Amniotic epithelial cell (primary cell): ENCODE measurements at places on chromosomes 1 and 21.
A peak's percentile ranks its signal among the peaks of the same experiment; 100 is the strongest.

DNA sequence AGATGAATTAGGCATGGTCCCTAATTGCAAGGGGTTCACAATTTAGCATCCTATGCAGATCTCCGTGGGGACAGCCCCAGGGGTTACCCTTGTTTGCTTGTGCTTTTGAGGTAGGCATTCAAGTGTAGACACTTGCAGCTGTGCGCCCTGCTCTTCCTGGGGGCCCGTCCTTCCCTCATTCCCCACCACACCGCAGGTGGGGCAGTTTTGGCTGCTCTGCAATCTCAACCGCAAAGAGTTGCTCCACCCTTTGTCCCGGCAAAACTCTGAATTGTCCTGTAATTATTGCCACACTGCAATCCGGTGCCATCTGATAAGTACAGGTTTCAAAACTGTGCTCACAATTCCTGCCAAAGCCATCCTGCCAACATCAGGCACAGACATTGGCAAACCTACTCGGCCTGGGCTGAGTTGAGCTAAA is 65.4 kb upstream of the LYST start:
- DNase-seq = no peak

DNA sequence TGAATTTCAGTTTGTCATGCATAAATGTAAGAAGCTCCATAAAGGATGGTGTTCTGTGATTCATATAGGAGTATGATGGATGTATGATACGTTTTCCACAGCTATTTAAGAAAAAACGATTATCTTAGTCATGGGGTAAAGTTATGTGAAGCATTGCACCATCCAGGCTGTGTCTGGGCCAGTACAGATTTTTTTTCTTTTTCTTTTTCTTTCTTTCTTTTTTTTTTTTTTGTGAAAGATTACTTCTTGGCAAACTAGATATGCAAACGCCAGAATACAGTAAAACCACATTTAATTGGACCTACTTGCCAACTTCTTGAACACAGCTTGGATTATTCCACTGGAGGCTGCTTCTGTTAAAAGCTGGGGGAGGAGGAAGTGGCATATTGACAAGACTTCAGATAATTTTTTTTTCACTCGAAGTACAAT is 14.9 kb downstream of the ZBTB18 start:
- DNase-seq = peak; percentile 95

GRCh38 chr1:173549813-173550212 is 53.1 kb downstream of the SLC9C2 start:
- no peak for DNase-seq

- DNase-seq = peak; percentile 75
Observed at GRCh38 chr1:182861994-182862393, 22.8 kb downstream of the DHX9 start.

- no peak for DNase-seq
Observed at GRCh38 chr1:90510143-90510542, 207.0 kb downstream of the BARHL2 start.

DNA sequence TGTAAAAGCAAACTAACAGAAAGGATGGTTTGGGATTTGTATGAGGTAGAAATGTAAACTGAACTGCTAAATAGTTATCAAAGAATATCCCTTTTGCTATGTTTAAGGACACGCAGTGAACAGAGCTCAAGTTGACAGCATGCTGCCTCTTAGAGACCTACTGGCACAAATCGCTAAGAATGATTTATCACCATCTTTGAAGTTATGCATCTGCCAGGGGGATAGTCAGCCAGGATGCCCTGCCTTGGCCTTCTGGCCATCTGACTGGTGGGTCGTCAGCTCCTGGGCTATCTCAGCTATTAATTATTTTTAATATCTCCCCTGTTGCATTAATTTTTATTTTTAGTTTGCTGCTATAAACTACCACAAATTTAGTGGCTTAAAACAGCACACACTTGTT is 334.8 kb upstream of the KAZN start:
- DNase-seq = no peak

- no peak for DNase-seq
Observed at GRCh38 chr21:16792101-16792500, 720.7 kb upstream of the CXADR start.

DNA sequence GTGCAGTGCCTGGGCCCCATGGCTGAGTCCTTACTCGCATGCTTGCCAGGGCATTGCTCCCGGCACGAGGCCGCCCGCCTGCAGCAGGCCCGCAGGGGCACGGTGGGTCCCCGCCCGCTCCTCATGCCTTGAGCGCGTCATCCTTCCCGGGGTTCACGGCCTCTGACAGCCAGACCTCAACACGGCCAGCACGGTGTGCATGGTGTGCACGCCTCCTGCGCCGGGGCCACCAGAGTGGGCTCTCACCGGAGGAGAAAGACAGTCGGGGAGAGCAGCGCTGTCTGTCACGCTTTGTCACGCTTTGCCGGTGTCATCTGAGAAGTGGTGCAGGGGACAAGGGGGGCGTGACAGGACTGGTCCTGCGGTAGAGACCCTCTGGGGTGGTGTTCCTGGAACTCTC is 11.9 kb upstream of the COL18A1 start:
- no peak for DNase-seq

DNA sequence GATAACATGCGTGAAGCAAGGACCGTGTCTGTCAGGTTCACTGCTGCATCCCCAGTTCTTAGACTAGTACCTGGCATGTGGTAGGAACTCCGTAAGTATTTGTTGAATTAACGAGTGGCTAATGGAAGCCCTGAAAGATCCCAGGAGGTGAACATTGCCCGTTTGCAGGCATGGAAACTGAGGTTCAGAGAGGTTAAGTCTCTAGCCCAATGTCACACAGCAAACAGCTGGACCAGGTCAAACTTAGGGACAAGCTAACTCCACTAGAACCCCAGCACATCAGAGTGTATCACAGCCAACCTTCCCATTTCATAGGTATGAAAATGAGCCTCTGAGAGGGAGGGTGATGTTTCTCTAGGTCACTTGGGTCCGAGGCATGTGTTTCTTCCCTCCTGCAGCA is 27.6 kb downstream of the RAP1GAP start:
- DNase-seq = no peak

GRCh38 chr1:43256675-43257570 is 12.9 kb upstream of the TMEM125 start:
- no peak for DNase-seq

- peak; percentile 99 for DNase-seq
Observed at GRCh38 chr1:228902781-228903433, 167.6 kb downstream of the RHOU start.

DNA sequence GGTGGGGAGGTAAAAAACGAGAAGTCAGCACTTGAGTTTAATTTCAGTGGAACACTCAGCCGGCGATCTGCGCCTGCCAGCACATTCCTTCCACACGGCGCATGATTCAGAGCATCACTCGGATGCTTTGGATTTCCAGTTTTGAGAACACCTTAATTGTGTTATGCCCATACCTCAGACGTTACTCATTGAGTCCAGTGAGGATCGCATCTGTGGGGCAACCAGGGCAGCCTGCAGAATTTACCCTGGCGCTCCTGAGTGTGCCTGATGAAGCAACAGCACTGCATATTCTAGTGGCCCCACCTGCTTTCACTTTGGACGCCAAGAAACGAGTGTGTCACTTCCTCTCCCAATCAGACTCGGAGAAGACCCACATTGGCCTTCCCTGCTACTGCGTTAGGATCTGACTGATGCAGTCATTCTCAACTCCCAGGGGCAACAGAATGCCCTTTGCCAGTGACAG is 19.9 kb downstream of the FAM89A start:
- DNase-seq = peak; percentile 86

DNA sequence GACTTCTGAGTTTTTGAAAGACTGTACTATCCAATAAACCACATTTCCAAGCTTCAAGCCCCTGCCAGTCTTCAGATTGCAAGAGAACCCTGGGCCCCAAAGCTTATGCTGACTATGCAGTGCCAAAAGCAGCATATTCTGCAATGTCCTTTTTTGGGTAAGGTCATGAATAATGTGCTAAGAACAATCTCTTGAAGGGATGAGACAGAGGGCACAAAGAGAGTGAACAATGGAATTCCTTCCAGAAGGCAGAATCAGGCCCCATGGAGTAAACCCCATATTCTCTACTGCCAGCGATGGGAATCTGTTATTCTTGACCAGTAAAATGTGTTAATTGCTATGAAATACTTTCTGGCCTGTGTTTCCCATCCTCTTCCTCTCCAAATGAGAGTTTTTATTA is 190.4 kb downstream of the RGS7 start:
- no peak for DNase-seq

DNA sequence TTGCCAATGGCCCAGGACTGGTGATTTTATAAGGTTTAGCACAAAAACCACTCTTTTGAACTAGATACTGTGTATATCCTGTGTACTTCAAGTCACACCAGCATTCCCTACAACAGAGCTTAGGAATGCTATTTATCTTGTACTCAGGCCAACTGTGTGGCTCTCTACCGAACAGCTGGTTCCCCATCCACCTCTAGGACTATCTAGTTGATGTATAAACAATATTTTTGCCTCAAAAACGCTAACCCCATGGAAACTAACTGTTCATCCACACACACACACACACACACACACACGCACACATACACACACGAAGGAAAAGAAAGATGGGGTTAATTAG is 28.7 kb upstream of the SLC45A3 start:
- DNase-seq = peak; percentile 27

GRCh38 chr1:77279929-77280328 is 1.9 kb upstream of the AK5 start:
- no peak for DNase-seq
